ENCODE measurements at places on chromosomes 4 and X. TPM values are rescaled to one million over a fixed set of nuclear protein-coding genes. Genes with fewer than 3 reads are reported as not detected.
A peak's percentile ranks its signal among the peaks of the same experiment; 100 is the strongest.

The STK32B gene
- total RNA-seq, result 7.0 TPM

The SSX1 gene
- total RNA-seq, result not detected

The GPR173 gene
- total RNA-seq, result 12.5 TPM

The PARM1 gene
- total RNA-seq, result 15.3 TPM

The FAM184B gene
- 6.8 TPM for total RNA-seq

The DEFB131A gene
- not detected for total RNA-seq

The SLC9B1 gene
- 4.4 TPM for total RNA-seq

The AP1S2 gene
- total RNA-seq, result 55.4 TPM

The SLC26A1 gene
- total RNA-seq, result 1.2 TPM

The HTN1 gene
- total RNA-seq, result not detected

GRCh38 chr4:92184566-92184965 lies 119.2 kb upstream of the GRID2 start:
- DNase-seq, result no peak

DNA sequence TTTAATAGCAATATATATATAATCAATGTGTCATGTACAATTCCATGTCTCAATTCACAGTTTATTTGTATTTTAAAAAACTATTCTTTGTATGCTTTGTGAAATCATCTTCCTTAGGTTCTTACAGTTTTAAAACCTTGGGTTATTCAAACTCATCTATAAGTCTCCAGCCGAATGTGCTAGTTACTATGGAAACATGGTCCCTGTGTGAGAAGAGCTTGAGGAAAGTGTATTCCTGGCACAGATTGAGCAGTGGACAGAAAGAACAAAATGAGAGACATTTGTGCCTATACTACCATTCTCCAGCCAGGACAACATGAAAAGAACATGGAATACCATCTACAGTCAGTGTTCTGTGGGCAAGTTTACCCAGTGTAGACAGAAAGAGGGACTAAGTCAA lies 103.4 kb downstream of the EFHC2 start:
- no peak for DNase-seq

GRCh38 chr4:149203256-149204001 lies 612.2 kb downstream of the IQCM start:
- no peak for DNase-seq

GRCh38 chr4:137370679-137371078 lies 161.6 kb downstream of the PCDH18 start:
- no peak for DNase-seq

- peak; percentile 55 for DNase-seq
Observed at GRCh38 chr4:128675083-128675482, 134.4 kb upstream of the JADE1 start.

- no peak for DNase-seq
Observed at GRCh38 chr4:104726002-104726401, 231.3 kb upstream of the CXXC4 start.

DNA sequence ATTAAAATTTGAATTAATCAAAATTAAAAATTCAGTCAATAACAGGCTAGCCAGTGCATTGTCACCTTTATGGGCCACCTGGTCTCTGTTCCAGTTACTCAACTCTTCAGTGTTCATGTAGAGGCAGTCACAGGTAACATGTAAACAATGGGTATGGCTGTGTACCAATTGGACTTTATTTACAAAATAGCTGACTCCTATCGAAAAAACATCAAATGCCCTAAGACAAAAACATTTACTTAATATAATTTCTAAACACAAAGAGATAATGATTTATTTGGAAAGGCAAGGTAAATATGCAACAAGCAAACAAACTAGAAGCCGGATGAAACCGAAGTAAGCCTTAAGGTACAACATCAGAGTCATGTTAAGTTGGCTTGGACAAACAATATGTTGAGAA lies 8.8 kb downstream of the TMEM150C start:
- DNase-seq, result no peak

DNA sequence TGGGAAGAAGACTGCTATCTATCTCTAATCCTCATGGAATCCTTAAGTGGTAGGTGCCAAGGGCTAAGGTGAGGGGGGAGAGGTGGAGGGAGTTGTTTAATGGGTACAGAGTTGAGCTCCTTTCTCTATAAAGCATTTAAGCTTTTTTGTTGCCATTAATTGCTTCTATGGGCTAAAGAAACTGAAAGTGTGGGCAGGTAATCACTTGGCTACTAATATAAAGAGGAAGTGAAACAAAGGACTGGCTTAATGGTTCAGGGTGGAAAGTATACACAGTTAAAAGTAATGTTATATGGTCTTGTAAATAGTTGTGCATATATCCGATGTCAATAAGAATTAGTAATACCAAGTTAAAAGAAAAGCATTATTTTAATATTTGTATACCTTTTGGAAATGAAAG lies 83.9 kb downstream of the POLA1 start:
- DNase-seq, result no peak

- DNase-seq, result no peak
Observed at GRCh38 chrX:13093529-13094140, 49.2 kb upstream of the FAM9C start.

DNA sequence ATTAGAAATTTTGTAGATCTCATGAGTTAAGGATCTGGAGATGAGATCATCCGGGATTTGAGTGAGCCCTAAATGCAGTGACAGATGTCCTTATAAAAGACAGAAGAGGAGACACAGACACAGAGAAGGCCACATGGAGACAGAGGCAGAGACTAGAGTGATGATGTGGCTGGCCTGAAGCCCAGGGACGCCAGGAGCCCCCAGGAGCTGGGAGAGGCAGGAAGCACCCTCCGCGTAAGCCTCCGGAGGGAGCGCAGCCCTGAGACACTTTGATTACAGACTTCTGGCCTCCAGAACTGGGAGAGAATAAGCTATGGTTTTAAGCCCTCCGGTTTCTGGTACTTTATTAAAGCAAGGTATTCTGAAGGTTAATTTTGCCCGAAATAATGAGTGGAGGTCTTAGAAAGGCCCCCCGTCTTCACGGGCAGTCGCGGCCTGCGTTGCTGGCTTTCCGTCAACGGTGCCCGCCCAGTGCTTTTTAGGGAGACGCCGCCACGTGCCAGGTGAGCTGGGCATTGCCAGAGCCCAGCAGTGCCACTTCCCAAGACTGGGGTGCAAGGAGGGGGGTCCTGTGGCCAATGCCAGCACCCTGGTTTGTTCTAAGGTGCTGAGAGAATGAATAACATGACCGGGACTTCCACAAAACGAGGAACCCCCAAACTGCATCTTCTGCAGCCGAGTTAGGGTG lies 8.1 kb downstream of the DHRSX start:
- DNase-seq, result no peak

DNA sequence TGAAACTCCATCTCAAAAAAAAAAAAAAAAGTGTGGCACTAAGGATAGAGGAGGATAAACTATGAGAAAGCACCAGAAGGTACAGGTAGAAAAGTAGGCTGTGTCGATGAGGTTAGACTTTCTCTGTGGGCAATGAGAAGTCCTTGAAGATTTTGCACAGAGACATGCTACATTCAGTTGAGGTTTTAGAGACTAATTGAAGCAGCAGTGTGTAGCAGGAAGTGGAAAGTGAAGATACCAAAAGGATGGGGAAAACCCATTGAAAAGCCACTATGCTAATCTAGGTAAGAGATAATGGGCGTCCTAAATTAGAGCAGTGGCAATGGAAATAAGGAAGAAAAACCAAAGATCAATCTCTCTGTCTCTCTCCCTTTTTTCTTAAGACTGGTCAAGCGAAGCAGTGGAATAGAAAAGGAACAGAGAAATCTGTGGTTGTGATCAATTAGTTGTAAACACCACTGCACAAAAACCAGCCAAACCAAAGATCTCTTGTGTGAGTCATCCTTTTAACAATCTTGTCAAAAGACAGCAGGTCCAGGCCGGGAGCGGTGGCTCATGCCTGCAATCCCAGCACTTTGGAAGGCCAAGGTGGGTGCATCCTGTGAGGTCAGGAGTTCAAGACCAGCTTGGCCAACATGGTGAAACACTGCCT lies 3.5 kb downstream of the SPINK2 start:
- no peak for DNase-seq

DNA sequence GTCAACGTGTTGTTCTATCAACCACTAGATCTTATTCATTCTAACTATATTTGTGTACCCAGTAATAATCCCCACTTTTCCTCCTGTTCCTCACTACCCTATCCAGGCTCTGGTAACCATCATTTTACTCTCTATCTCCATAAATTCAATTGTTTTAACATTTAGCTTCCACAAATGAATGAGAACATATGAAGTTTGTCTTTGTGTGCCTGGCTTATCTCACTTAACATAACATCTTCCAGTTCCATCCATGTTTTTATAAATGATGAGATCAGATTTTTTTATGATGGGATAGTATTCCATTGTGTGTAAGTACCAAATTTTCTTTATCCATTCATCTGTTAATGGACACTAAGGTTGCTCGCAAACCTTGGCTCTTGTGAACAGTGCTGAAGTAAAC lies 59.9 kb upstream of the IBSP start:
- DNase-seq, result no peak

DNA sequence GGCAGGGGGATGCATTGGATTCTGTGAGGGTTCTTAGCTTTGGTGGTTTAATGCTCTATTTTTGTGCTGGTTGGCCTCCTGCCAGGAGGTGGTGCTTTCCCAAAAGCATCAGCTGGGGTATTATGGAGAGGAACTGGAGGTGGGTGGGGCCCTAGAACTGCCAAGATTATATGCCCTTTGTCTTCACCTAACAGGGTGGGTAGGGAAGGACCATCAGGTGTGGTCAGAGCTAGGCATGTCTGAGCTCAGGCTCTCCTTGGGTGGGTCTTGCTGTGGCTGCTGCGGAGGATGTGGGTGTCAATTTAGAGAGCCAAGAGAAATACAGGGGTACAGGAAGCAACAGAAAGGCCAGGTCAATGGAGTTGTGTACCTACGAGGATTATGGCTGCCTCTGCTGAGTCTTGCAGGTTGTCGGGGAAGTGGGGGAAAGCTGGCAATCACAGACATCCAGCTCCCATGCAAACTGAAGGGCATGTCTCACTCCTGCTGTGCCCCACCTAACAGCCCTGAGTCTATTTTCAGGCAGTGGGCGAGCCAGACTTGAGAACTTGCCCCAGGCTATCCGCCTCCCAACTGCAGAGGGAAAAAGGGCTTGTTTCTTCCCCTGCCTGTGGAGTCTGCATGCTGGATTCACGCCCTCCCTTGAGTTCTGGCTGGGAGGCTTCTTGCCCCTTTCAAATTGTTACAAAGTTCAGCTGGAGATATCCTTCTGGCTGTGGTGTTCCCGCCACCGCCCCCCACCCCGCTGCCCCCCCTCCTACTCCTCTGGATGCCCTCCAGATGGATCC lies 212.0 kb downstream of the COMMD8 start:
- DNase-seq, result no peak

- DNase-seq, result no peak
Observed at GRCh38 chr4:147799986-147800555, 68.2 kb downstream of the ARHGAP10 start.

GRCh38 chrX:27675493-27675892 lies 85.3 kb downstream of the DCAF8L2 start:
- no peak for DNase-seq

GRCh38 chrX:41559235-41560052 lies 112.3 kb downstream of the NYX start:
- DNase-seq, result no peak

DNA sequence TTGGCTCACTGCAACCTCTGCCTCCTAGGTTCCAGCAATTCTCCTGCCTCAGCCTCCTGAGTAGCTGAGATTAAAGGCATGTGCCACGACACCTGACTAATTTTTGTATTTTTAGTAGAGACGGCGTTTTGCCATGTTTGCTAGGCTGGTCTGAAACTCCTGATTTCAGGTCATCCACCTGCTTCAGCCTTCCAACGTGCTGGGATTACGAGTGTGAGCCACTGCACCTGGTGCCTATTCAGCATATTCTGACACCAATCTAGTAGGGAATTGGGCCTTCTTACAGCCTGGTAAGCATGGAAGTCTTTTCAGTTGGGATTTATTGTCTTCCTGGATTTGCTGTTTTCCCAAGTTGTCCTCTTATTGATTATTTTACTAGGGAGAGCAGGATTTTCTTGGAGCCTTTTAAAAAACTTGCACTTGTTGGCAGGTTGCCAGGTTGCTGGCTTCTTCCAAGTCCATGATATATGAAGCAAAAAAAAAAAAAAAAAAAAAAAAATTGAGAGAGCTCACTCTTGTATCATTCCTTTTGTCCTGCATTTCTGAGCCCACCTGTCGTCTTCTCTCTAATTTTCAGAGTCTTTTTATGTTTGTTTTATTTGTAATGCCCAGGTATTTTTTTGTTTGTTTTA lies 43.7 kb downstream of the TMPRSS11E start:
- no peak for DNase-seq

DNA sequence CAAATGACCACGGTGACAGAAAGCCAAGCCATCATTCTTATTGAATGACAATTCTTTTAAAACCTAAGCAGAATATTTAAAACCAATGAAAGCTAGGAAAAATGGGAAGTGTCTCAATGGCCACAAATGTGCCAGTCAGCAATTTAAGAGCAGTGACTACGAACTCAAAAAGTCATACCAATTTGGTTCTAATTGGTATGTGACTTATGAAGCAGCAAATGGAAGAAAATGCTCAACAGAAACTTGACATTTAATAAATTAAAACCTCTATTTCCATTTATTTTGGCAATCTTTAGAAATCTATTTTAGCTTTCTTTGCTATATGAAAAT lies 25.7 kb upstream of the BCLAF3 start:
- no peak for DNase-seq

Data from spinal cord (tissue), 10 donors.